ENCODE measurements at places on chromosomes 1 and 21. TPM values are rescaled to one million over a fixed set of nuclear protein-coding genes. Genes with fewer than 3 reads are reported as not detected.

- DNase-seq, result peak; percentile 23
These were observed 384.3 kb downstream of the PTPRU start for GRCh38 chr1:29620631-29621030.

- DNase-seq, result no peak
These were observed 35.7 kb upstream of the MAN1C1 start for GRCh38 chr1:25580927-25581326.

DNA sequence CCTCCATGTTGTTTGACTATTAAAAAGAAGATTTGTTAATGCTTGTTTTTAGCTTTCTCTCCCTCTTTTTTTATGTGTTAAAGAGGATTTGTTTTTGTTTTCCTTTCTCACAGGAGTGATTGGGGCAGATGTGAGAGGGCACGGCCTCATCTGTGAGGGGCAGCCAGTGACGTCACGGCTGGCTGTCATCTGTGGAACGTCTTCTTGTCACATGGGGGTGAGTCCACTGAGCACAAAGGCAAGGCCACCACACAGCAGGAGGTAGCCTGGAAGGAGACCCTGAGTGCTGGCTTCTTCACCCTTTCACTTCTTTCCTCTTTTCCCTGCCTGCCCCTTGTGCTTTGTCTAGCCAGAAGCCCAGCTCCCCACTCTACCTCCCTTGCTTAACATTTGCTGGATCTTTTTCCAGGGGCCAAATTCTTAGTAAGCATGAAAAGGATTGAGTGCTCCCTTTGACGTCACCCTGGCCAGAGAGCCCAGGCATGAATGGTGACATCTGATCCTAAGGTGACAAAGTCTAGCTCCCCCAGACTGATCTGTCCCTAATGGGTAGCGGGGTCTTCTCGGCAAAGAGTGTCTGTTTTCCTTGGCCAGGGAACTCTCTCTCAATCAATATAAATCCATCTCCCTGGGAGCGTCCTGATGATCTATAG is 257.2 kb downstream of the FGGY start:
- no peak for DNase-seq

GRCh38 chr1:189805735-189806134 is 671.9 kb downstream of the BRINP3 start:
- DNase-seq, result no peak

S100A12 gene
- total RNA-seq, result not detected

ARTN gene
- not detected for total RNA-seq

DNA sequence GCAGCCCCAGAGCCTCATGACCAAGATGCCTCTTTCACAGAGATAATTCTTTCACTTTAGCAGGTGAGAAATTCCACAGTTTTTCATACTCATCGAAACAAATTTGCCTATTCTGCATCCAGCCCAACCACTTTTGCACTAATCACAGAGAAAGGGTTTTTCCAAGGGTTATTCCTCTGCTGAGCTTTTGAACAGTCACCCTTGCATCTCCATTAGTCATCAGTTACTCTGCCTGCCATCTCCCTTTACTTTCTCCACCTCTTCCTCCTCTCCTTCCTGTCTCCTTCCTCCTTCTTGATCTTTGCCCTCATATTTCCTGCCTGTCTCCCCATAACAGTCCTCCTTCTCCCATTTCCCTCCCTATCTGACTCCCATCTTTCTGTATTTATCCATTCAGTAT is 43.9 kb downstream of the FH start:
- no peak for DNase-seq

OR2L5 gene
- not detected for total RNA-seq

LYPLAL1 gene
- 16.7 TPM for total RNA-seq

DNA sequence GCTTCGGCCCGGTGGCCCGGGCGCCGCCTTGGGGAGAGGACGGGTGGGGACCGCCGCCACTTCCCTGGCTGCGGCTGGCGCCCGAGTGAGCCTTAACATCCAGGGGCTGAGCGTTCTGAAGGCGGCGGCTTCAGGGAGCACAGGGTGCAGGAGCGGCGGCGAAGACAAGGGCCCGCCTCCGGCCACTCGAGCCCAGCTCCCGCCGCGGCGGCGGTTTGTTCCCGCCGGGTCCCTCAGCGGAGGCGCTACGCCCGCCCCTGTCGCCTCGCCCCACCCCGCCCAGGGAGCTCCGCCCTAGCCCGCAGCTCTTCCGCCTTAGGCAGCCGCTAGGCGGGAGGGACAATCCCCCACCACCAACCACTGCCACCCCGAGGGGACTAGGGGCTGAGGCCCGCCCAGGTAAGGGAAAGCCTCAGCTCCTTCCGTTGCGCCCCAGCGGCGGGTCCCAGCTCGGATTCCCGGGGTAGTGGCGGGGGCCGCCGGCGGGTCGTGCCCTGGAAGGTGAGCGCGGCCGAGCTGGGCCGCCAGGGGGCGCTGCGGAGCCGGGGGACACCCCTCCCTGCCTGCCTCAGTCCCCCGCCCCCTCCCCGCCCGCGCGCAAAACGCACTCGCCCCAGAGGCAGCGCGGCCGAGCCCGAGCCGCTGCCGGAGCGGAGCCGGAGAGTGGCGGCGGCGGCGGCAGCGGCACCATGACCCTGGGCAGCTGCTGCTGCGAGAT is at the start of gene FOXD2:
Gene FOXD2 (plus strand): TSS at position 598 of the 718 bp plus-strand sequence. CDS start 92 bp downstream, at position 690.
- DNase-seq, result peak; percentile 95

GRCh38 chr1:20400341-20401177 is 85.5 kb downstream of the CAMK2N1 start:
- DNase-seq, result peak; percentile 3

DNA sequence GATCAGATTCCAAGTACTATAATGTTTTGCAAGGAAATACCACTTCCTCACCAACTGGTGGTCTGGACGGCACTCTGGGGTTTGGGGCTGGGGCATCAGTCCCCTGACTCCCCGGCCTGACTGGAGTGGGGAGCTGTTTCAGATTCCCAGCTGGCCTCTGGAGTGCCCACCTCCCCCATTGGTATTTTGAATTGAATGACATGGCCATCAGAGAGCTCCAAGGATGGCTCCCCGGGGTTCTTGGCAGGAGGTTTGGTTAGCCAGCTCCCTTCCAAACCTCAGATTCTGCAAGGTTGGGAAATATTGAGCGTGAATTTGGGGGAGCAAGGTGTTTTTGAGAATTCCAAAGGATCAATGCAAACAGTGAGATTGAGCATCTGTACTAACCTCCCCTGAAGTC is 2.2 kb upstream of the INAVA start:
- DNase-seq, result no peak

PTTG1IP gene
- total RNA-seq, result 46.0 TPM

DNA sequence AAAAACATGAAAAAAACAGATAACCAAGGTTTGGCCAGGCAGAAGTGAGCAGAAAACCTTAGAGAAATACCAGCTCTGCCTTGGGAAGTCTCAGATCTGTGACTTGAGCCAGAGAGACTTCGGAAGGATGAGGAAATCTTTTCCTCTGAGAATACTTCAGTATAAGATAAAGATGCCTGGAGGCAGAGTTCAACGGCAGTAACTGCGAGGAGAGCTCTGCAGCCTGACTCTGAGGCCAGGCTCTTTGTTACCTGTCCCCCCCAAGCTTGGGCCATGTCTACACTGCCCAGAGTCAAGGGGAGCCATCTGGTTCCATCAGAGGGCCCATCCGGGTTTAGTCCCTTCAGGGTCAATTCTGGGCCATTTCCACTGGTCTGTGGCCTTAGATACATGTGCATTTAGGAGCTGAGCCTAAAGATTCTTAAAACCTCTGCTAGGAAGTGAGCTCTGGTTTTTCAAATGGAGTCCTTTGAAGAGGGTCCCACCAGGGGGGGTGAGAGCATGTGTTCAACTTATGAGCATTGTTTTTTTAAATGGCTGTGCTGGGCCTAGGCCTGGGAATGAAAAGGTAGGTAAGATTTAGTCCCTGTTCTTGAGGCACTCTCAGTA is 8.7 kb downstream of the KIRREL1 start:
- DNase-seq, result no peak

DNA sequence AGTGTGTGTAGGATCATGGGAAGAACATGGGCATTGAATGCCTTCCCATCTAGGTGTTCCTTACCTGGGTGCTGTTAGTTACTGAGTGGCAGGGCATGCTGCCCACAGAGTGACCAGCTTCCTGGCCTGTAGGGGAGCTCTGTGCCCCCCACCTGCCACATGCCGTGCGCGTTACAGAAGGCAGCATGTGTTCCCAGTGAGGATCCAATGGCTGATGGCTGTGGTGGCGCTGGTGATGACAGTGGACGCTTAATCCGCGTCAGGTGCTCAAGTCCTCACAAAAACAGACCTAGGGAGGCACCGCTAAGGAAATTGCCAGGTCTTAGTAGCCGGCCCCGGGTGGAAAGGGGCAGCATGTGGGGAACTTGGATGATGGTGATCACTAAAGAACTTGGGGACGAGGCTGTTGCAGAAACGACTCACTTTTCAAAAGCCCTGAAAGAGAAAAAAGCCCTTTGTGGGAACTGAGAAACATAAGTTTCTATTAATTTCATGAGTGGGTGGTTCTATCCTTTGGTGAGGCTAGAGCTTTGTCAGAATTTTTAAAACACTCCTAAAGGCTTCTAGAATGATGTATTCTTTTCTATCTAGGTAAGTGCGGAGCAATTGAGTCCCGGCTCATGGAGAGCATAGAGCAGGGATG is 93.2 kb downstream of the PRDM2 start:
- DNase-seq, result no peak

DNA sequence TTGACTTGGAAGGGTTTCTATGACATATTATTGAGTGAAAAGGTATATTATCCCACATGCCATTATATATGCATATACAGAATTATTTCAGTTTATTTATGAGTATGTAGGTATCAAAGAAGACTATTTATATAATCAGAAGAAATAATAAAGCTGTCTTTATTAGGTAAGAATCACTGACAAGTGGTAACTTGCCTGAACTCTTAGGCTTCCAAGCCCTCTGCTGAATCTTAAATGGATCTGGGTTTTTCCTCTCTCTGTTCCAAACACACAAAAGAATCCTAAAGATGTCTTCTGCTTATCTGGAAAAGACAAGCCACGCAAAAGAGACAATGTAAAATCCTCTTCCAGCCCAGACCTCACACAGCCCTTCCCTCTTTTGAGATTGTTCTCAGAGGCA is 14.9 kb upstream of the SEC16B start:
- DNase-seq, result no peak

KRTAP19-3 gene
- not detected for total RNA-seq

- no peak for DNase-seq
These were observed 390.2 kb downstream of the GPATCH2 start for GRCh38 chr1:217240656-217241055.

DNA sequence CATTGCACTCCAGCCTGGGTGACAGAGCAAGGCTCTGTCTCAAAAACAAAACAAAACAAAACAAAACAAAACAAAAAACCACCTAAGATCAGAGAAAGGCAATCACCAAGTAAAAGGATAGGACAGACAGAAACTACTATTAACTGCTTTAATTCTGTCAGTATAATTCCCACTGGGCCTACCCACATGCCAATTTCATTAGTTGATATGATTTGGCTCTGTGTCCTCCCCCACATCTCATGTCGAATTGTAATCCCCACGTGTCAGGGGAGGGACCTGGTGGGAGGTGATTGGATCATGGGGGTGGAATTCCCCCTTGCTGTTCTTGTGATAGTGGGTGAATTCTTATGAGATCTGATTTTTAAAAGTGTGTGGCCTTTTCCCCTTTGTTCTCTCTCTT is 27.2 kb upstream of the CAPZB start:
- no peak for DNase-seq

- no peak for DNase-seq
These were observed 77.5 kb downstream of the FMN2 start for GRCh38 chr1:240169188-240169587.

GRCh38 chr1:171683870-171684269 is 31.4 kb upstream of the MYOC start:
- DNase-seq, result no peak

DNA sequence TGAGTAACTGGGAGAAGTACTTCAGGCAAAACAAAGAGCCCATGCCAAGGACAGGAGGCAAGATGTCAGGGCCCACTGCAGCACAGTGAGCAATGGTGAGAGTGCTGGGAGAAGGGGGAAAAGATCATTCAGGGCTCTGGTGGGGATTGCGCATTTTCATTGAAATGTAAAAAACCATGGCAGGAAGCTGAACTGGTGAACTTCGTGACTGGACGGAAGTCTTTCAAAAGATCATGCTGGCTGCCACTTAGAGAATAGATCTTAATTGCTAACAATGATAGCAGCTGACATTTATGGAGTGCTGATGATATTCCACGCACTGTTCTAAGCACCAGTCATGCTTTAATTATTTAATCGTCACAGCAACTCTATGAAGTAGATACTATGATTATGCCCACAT is 107.0 kb downstream of the TGFBR3 start:
- DNase-seq, result no peak

DNA sequence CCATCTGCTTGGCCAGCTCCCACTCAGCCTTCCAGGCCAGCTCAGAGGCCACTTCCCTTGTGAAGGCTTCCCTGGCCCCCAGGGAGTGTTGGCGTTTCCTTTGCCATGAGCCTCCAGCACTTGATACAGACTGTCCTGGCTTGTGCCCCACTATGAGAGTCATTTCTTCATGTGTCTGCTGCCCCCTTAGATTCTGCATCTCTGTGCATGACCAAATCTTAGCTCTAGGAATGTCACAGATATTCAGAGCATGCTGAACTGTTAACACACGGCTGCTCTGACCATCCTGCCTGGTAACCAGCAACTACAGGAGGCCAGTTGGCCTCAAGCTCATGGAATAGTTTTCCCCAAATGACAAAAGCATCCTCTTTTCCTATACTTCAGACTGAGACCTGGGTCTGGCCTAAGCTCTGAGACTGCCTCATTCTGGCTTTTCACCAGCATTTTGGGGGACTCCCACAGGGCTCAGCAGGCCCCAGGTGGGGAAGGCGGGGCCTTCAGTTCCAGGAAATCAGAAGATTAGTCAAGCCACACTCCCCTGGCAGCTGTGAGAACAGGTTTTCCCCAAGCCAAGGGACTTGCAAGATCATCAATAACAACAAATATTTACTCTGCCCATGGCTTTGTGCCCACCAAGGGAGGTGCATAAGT is 182.6 kb upstream of the EDN2 start:
- peak; percentile 85 for DNase-seq

GRCh38 chr1:66867501-66867900 is 57.2 kb downstream of the DNAI4 start:
- no peak for DNase-seq

- DNase-seq, result no peak
These were observed 1.5 kb downstream of the SNX27 start for GRCh38 chr1:151613282-151613780.

HAO2 gene
- total RNA-seq, result not detected

DNA sequence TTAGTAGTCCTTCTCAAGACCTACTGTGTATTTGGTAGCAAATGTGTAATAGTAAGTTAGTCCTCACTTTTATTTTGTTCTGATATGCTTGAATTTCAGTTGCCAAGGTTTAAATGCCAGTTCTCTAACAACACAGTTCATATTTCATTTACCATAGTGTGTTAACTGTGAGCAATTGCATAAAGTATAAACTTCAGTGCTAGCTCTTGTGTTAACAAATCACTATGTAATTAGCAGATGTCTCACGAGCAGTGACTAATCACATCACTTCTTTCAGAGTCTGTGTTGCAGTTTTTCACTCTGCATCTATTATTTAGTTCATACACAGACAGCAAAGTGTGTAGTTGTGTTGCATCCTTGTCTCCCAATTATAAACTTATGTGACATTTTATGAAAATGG is 47.8 kb downstream of the ZMYM4 start:
- DNase-seq, result no peak

Measured in activated CD8-positive, alpha-beta memory T cell treated with anti-CD3 and anti-CD28 coated beads, Interleukin-2, amount 10 ng/mL, durations not matched to agents 7 days and 5 days (primary cell).